GM23248 (cell line): ENCODE measurements at places on chromosomes 13 and 19. TPM values are rescaled to one million over a fixed set of nuclear protein-coding genes. Genes with fewer than 3 reads are reported as not detected.
A peak's percentile ranks its signal among the peaks of the same experiment; 100 is the strongest.

- peaks cover 46% of the 10 kb centered on the region for H3K4me1 ChIP-seq
- peaks cover 47% of the 10 kb centered on the region for H3K36me3 ChIP-seq
Observed at GRCh38 chr13:33123066-33123859, 107.0 kb downstream of the KL start.

- no peaks in the 10 kb centered on the region for H3K27me3 ChIP-seq
- H3K36me3 ChIP-seq, result no peaks in the 10 kb centered on the region
- H3K4me3 ChIP-seq, result no peak overlapping the region
- no peaks in the 10 kb centered on the region for H3K4me1 ChIP-seq
- no peak overlapping the region for H3K27ac ChIP-seq
- no peak for DNase-seq
Observed at GRCh38 chr19:33412601-33413425, 39.3 kb downstream of the CEBPG start.

DNA sequence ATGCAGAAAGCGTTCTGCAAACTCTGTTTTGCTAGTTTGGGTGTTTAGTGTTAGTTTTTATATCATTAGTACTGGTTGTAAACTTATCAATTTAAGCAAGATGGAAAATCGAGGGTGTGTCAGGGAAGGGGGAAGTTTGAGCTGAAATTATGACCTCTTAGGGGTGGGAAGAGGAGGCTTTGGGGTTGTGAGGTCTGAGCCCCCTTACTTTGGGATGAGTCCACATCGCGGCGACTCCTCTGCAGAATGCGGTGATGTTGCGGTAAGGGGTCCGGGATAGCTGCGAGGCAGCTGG, 743 bp upstream of the NDUFS7 start:
- H3K4me1 ChIP-seq, result no peaks in the 10 kb centered on the region
- H3K27ac ChIP-seq, result no peak overlapping the region
- no peaks in the 10 kb centered on the region for H3K36me3 ChIP-seq

DNA sequence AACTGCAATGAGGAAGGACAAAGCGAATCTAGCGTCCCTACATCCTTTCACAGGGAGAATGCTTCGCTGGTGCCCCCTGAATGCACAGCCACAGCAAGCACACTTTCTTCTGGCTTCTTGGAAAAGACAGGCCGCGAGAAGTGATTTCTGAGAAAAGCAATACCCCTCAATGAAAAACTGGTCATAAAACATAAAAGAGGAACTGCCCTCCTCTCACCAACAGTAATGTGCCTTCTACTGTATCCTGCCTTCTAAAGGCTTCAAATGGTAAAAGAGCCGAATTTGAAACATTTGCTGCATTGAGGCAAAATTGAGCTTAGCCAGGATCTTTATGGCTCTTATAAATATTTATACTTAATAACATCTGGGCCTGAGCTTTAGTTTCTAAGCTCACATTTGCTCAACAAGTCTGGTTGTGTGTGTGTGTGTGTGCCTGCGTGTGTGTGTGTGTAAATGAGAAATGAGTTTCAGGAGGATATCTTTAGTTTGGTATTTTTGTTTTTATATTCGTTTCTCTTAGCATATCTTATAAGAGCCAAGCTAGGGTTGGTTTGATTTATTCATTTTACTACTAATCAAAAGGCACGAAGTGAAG, 246.1 kb upstream of the MAB21L1 start:
- DNase-seq, result no peak
- H3K27ac ChIP-seq, result peak overlapping the region; percentile 46; the same call in 1 of the 2 replicates
- peaks cover 27% of the 10 kb centered on the region for H3K4me1 ChIP-seq

- H3K36me3 ChIP-seq, result peaks cover 44% of the 10 kb centered on the region
- peak; percentile 12 for DNase-seq
- peak overlapping the region; percentile 81 for H3K27ac ChIP-seq
- H3K4me3 ChIP-seq, result peak overlapping the region; percentile 90
- no peaks in the 10 kb centered on the region for H3K27me3 ChIP-seq
- H3K4me1 ChIP-seq, result peaks cover 19% of the 10 kb centered on the region
Observed at GRCh38 chr19:12939975-12940423, 1.6 kb downstream of the CALR start.

The C1QTNF9B gene
- total RNA-seq, result not detected in 2 replicates

The OVOL3 gene
- not detected in 2 replicates for total RNA-seq
